NAMALWA (cell line): ENCODE measurements at places on chromosomes 1 and 21.

- DNase-seq = peak; percentile 37
Measured at GRCh38 chr1:19477284-19478249, 7.8 kb downstream of the CAPZB start.

- no peak for DNase-seq
Measured at GRCh38 chr1:225674381-225674780, 21.5 kb upstream of the ENAH start.

DNA sequence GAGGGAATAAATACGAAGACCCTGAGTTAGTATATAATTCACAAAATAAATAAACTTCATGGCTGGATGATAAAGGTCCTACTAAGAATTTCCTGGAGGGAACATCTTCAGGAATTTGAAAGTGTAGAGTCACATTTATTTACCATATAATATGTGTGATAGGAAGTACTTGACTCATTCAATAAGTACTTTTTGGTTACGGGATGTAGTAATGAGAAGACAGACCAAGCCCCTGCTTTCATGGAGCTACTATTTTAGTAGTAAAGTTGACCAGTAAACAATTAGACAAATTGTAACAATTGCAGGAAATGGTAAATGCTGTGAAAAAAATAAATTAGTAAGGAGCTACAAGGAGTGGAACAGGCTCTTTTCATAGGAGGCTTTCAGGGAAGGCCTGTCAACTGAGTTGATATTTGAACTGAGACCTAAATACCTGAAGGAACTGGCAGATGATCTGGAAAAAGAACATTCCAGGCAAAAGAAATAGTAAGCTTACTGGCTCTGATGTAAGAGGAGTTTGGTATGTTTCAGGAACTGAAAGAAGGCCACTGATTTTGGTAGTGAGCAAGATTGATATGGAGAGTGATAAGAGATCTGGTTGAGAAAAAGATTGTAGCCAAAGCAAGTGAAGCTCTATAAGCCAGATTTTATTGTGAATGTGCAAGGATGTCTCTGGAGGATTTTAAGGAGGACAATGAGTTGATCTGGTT lies 36.2 kb downstream of the CAMSAP2 start:
- DNase-seq = no peak

DNA sequence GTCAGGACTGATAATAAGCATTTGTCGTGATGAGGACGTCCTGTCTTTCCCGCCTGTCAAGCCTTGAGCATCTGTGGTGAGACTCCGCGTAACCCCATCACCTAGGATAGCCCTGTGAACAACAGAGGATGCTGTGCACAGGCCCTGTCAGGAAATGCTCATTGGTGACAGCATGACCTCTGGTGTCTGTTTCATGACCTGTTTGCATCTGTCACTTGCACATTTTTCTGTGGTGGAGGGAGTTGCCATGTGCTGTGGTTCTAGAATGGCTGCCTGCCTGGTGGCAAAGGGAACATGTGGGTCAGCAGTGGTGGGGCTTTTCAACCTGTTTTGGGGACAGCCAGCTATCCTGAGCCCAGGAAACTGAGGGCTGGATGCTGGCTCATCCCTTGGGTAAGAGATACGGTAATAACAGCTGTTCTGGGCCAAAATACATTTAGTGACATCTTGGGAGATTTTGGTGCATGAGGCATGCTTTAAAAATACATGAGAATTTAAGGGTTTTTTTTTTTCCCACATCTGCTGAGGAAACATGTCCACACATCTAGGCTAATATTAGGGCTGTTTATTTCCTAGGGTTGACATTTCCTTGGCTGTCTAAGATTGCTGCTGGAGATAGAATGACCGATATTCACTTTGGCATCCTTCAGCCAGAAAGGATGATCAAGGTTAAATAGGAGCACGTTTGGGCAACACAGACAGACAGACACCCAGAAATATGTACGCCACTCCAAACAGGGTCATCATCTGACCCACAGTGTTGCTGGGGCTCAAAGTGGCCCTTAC lies 52.9 kb downstream of the KCNC4 start:
- DNase-seq = peak; percentile 20

GRCh38 chr21:44017601-44018000 lies 5.5 kb downstream of the TRAPPC10 start:
- no peak for DNase-seq

GRCh38 chr1:177130451-177130945 lies 34.0 kb downstream of the ASTN1 start:
- no peak for DNase-seq

DNA sequence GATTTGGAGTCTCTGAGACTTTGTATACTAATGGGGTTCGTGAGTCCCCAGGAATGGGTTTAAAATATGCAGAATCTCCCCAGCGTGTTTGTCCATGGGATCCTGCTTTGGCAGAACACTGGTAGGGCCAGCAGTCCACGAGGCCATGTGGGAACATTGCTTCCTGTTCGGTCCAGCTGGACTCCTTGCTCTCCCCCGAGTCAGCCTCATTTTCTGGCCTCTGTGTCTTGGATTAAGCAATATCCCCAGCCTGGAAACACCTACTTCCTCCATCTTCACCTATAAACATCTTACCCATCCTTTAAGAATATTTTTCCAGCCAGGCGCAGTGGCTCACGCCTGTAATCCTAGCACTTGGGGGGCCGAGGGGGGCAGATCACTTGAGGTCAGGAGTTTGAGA lies 142.4 kb downstream of the NAV1 start:
- no peak for DNase-seq

- no peak for DNase-seq
Measured at GRCh38 chr21:25776440-25776839, 41.7 kb downstream of the GABPA start.

GRCh38 chr1:156172696-156173470 lies 19.5 kb downstream of the SEMA4A start:
- DNase-seq = no peak

- no peak for DNase-seq
Measured at GRCh38 chr1:92933459-92933858, 27.8 kb downstream of the DIPK1A start.

DNA sequence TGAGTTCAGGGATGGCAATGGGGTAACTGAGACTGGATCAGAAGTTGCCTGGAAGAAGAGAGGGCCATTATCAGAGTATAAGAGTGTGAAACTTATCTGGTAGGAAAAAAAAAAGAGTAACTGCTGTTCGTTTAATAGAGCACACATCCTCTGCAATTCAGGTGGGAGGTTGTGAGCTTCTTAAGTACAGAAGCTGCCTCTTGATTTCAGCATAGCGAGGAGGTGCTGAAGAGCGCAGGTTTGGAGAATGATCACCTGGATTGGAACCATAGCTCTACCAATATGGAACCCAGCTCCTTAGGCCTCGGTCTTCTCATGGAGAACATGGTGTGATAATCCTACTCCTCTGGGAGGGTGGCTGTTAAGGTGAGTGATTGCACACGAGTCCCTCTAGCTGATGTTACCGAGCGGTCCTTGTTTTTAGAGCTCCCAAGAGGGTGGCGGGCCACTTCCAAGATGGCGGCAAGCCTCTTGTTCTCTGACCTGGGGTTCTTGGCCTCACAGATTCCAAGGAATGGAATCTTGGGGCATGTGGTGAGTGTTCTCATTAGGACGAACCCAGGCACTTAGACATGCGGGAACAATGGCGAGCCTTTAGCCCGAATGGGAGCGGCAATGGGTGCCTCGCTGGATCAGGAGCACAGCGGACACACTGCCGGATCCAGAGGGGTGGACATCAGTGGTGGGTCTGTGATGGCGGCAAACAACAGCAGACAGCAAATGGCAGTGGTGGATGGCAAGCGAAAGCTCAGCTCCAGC lies 3.3 kb upstream of the MX1 start:
- DNase-seq = no peak

GRCh38 chr1:195740862-195741261 lies 867.4 kb downstream of the KCNT2 start:
- DNase-seq = no peak

GRCh38 chr1:98975810-98976209 lies 28.9 kb downstream of the PLPPR5 start:
- DNase-seq = no peak

DNA sequence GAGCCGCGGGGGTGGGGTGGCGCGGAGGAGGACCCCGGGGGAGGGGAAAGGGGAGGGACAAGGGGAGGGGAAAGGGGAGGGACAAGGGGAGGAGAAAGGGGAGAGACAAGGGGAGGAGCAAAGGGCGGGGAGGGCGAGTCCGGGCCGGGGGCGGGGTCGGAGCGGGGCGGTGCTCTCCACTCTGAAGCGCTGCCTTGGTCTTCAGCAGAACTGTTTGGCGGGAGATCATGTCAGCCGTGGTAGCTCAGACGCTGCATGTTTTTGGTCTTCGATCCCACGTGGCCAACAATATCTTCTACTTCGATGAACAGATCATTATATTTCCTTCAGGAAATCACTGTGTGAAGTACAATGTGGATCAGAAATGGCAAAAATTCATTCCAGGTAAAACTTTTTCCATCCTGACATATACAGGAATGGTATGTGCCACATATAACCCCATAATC lies 420 bp downstream of the CFAP57 start:
- peak; percentile 88 for DNase-seq
